ENCODE measurements at places on chromosomes 16 and 17. TPM values are rescaled to one million over a fixed set of nuclear protein-coding genes. Genes with fewer than 3 reads are reported as not detected.

TP53TG3F gene
- not detected for total RNA-seq

MYLK3 gene
- 0.23 TPM for total RNA-seq

SRP68 gene
- total RNA-seq, result 33.0 TPM

FBXO39 gene
- total RNA-seq, result 0.82 TPM

SKAP1 gene
- not detected for total RNA-seq

KRT20 gene
- not detected for total RNA-seq

UBE2O gene
- total RNA-seq, result 15.7 TPM

PITPNM3 gene
- 0.35 TPM for total RNA-seq

ITFG1 gene
- 31.2 TPM for total RNA-seq

CCDC200 gene
- total RNA-seq, result not detected

PLEKHG4 gene
- total RNA-seq, result 11.7 TPM

CA5A gene
- not detected for total RNA-seq

SLC5A10 gene
- total RNA-seq, result under 0.01 TPM

MT1A gene
- not detected for total RNA-seq

HBZ gene
- total RNA-seq, result not detected

ITGAX gene
- not detected for total RNA-seq

HIGD1B gene
- total RNA-seq, result not detected

PRR14 gene
- 3.1 TPM for total RNA-seq

PLD6 gene
- 1.1 TPM for total RNA-seq

TSPOAP1 gene
- total RNA-seq, result under 0.01 TPM

ERN2 gene
- total RNA-seq, result 0.35 TPM

TOP2A gene
- total RNA-seq, result 20.0 TPM

SOST gene
- 115 TPM for total RNA-seq

PPY gene
- not detected for total RNA-seq

LDAF1 gene
- 36.7 TPM for total RNA-seq

SCGB1C2 gene
- total RNA-seq, result not detected

KRTAP4-4 gene
- not detected for total RNA-seq

BEAN1 gene
- total RNA-seq, result 0.35 TPM

CCL1 gene
- not detected for total RNA-seq

MMP2 gene
- 2,683 TPM for total RNA-seq

APOH gene
- not detected for total RNA-seq

RCVRN gene
- not detected for total RNA-seq

HID1 gene
- total RNA-seq, result 0.23 TPM

KCNH6 gene
- not detected for total RNA-seq

PDK2 gene
- total RNA-seq, result 18.3 TPM

IRX6 gene
- total RNA-seq, result not detected

KRT39 gene
- 0.12 TPM for total RNA-seq

LRRC46 gene
- total RNA-seq, result 0.08 TPM

NPIPB13 gene
- 1.5 TPM for total RNA-seq

MYL4 gene
- total RNA-seq, result 0.08 TPM

SNTB2 gene
- 22.3 TPM for total RNA-seq

WWP2 gene
- total RNA-seq, result 15.9 TPM

VAT1 gene
- 934 TPM for total RNA-seq

SMPD3 gene
- total RNA-seq, result not detected

KRT24 gene
- not detected for total RNA-seq

KRT40 gene
- not detected for total RNA-seq

CORO6 gene
- 9.4 TPM for total RNA-seq

SHISA6 gene
- not detected for total RNA-seq

MYH8 gene
- not detected for total RNA-seq

KRT31 gene
- not detected for total RNA-seq

SLC9A5 gene
- 1.5 TPM for total RNA-seq

PYDC1 gene
- total RNA-seq, result not detected

KRTAP2-3 gene
- not detected for total RNA-seq

C16orf86 gene
- 3.6 TPM for total RNA-seq

MRPS34 gene
- 87.2 TPM for total RNA-seq

ABCA8 gene
- 85.5 TPM for total RNA-seq

LUC7L3 gene
- 25.9 TPM for total RNA-seq
